ENCODE measurements at places on chromosomes 6 and 20.

GRCh38 chr6:5287205-5287965 lies 26.1 kb downstream of the FARS2 start:
- peak; percentile 79 for DNase-seq

DNA sequence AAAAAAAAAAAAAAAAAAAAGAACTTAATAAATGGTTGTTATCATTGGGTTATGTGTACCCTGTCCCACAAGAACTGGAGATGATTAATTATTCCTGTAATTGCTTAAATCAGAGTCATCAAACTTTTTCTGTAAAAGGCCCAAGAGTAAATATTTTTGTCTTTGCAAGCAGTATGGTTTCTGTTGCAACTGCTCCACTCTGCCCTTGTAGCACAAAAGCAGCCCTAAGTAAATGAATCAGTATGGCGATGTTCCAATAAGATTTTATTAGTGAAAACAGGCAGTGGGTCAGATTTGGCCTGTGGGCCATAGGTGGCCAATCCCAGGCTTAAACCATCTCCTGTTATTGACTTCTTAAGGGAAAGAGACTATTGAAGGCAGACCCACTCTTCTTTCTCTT lies 252.7 kb downstream of the TSHZ2 start:
- DNase-seq, result peak; percentile 68

- DNase-seq, result no peak
Observed at GRCh38 chr20:61424628-61425420, 172.8 kb downstream of the CDH4 start.

DNA sequence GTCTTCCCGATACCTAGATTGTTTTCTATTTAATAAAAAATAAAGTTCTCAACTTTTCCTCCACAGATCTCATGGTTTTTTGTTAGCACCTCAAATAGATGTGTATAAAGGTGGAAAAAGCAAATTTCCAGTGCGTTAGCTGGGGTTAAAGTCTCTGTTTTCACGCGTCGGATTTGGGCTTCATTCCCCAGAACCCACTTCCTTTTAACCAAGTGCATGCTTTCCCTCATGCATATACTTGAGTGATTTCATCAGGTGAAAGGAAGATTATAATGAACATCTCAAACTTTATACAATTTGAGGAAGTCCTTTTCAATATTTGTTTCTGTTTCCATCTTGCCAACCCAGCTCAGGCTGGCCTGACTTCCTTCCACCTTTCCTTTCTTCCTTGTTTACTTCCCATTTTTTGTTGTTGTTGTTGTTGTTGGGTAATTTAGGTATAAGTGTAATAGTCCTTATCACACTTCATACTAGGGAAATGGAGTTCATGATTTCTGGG lies 43.9 kb upstream of the GGTLC1 start:
- no peak for DNase-seq

DNA sequence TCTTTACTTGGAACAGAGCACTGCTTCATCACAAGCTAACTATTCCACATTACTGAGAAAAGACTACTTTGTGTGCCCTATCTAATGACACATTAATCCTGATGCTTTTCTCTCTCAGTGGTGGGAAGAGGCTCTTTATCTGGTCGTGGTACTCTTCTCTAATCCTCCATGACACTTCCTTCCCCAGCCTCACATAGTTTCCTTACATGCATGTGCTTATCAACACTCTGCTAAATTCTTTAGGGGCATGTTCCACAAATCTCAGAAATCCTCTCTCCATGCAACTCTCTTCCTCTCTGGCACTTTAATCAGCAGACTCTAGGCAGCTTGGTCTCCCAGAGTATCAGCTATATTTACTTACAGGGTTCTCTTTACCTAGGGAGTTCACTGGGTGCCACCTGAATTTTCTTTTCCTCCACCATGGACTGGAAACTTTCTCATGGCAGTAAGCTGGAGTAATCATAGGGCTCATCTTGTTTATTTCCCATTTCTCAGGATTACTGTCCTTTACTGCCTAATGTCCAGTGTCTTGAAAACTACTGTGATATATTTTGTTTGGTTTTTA lies 27.0 kb upstream of the SLC22A2 start:
- DNase-seq, result peak; percentile 83

DNA sequence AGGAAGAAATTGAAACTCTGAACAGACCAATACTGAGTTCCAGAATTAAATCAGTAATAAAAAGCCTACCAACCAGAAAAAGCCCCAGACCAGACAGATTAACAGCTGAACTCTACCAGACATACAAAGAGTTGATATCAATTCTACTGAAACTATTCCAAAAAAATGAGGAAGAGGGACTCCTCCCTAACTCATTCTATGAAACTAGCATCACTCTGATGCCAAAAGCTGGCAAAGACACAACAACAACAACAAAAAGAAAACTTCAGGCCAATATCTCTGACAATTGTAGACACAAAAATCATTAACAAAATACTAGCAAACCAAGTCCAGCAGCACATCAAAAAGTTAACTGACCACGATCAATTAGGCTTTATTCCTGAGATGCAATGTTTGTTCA lies 246.0 kb upstream of the RUNX2 start:
- DNase-seq, result no peak

DNA sequence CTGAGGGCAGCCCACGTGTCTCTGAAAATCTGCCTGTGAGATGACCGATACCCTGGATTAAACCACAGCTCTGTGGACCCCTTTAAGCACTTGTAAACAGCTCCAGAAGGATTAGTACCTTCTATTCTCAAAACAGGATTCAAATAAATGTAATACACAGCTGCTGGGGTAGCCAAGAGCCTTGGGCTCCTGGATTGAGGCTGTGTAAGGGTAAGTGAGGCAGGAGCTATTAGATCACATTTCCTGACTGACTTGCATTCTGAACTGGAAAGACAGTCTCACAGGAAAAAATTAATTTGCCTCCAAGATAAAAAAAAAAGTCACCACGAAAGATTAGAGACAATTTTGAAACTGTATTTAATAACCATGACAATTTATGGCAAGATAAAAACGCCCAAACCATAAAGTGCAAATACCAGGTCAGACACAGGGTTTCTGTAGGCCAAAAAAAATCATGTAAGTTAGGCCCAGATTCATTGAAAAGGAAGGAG lies 78.0 kb downstream of the TRMT11 start:
- DNase-seq, result peak; percentile 65
